Activated CD4-positive, alpha-beta T cell treated with anti-CD3 and anti-CD28 coated beads, Interleukin-2, amount 10 ng/mL, durations not matched to agents 7 days and 5 days (primary cell): ENCODE measurements at places on chromosomes 12 and 14.

DNA sequence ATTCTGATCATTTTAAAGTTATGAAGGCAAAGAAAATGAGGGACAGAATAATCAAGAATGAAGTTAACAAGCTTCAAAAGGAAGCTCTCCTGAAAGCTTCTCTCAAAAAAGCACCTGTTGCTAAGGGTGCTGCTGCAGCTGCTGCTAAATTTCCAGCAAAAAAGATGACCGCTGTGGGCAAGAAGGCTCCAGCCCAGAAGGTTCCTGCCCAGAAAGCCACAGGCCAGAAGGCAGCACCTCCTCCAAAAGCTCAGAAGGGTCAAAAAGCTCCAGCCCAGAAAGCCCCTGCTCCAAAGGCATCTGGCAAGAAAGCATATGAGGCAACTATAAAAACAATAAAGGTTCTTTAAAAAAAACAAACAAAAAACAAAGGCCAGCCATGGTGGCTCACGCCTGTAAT lies 52.7 kb upstream of the NR2C1 start:
- no peak overlapping the region for H3K27ac ChIP-seq
- H3K4me1 ChIP-seq, result no peaks in the 10 kb centered on the region

GRCh38 chr12:12126551-12126950 lies 55.8 kb downstream of the BCL2L14 start:
- no peak overlapping the region for H3K4me3 ChIP-seq
- H3K4me1 ChIP-seq, result no peaks in the 10 kb centered on the region
- no peaks in the 10 kb centered on the region for H3K27me3 ChIP-seq

DNA sequence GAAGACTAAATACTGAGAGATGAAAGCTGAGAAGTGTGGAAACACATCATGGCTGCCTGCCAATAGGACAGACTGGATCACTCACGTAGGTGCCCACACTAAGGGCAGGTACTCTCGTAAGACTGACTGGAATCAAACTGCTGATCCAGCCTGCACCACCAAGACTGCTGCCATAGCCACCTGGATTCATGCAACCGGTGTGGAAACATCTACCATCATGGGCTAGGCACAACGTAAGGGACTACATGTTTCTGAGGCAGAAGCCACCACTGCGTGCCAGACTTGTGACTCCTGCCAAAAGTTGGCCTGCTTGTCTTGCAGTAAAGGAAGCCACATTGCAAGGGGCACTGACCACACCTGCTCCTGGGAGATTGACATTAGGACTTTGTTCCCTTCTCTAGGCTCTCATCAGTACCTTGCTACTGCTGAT lies 3.8 kb downstream of the POMT2 start:
- no peaks in the 10 kb centered on the region for H3K27me3 ChIP-seq
- H3K4me1 ChIP-seq, result peaks cover 15% of the 10 kb centered on the region
- H3K36me3 ChIP-seq, result no peaks in the 10 kb centered on the region
- H3K4me3 ChIP-seq, result no peak overlapping the region

DNA sequence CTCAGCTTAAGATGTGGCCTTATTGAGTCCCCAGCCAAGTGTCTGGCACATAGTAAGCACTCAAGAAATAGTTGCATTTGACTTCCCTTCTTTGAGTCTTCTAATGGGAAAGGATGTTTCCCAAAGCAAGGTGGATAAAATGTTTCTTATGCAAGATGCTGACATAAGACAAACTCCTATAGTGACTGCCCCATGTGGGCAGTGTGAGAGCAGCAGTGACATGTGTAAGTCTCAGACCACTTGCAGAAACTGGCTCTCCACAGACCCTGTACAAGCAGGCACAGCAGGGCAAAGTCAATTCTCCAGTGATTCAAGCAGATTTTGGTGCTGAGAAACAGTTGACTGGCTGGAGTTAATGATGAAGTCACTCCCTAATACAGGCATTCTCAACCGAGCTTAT lies 255.3 kb downstream of the ANO2 start:
- H3K27ac ChIP-seq, result no peak overlapping the region
- no peak overlapping the region for H3K4me3 ChIP-seq
- H3K36me3 ChIP-seq, result no peaks in the 10 kb centered on the region
- H3K27me3 ChIP-seq, result no peaks in the 10 kb centered on the region
- no peaks in the 10 kb centered on the region for H3K4me1 ChIP-seq

- H3K4me1 ChIP-seq, result no peaks in the 10 kb centered on the region
- H3K27me3 ChIP-seq, result no peaks in the 10 kb centered on the region
- no peak overlapping the region for H3K4me3 ChIP-seq
These were observed 217.7 kb upstream of the ATXN7L3B start for GRCh38 chr12:74319886-74320285.
